CD4-positive, alpha-beta memory T cell (primary cell): ENCODE measurements at places on chromosomes 16 and 17. TPM values are rescaled to one million over a fixed set of nuclear protein-coding genes. Genes with fewer than 3 reads are reported as not detected.

GRCh38 chr17:72461757-72462156 is 340.9 kb downstream of the SOX9 start:
- DNase-seq: no peak

- no peak for DNase-seq
Observed at GRCh38 chr16:80389338-80389737, 151.5 kb upstream of the DYNLRB2 start.

Gene KIF18B
- not detected for polyA plus RNA-seq

- no peak for DNase-seq
Observed at GRCh38 chr17:80970762-80971703, 20.6 kb upstream of the CHMP6 start.

DNA sequence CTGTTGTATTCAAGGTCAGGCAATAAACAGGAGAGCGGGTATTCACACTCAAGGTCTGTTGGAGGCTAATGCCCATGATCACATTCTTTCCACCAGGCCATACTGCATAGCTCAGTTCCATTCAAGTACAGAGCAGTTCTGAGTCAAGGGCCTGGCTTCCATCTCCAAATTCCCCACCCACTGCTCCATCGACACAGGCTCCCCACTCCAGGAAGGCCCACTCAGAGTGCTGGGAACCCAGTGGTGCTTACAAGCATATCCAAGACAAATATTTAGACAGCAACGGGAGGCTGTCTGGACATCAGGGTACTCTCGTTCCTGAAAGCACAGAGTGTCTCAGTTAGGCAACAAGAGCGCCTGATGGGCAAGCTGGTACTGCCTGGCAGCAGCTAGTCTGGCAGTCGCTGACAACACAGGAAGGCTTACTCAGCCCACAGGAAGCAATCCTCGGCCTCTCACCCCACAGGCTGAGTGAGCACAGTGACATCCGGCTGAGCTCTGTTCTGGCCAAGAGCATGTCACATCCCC is 40.9 kb downstream of the RFFL start:
- peak; percentile 62 for DNase-seq

Gene ACSM2A
- polyA plus RNA-seq: not detected
